ENCODE measurements at places on chromosomes 1 and 21.

DNA sequence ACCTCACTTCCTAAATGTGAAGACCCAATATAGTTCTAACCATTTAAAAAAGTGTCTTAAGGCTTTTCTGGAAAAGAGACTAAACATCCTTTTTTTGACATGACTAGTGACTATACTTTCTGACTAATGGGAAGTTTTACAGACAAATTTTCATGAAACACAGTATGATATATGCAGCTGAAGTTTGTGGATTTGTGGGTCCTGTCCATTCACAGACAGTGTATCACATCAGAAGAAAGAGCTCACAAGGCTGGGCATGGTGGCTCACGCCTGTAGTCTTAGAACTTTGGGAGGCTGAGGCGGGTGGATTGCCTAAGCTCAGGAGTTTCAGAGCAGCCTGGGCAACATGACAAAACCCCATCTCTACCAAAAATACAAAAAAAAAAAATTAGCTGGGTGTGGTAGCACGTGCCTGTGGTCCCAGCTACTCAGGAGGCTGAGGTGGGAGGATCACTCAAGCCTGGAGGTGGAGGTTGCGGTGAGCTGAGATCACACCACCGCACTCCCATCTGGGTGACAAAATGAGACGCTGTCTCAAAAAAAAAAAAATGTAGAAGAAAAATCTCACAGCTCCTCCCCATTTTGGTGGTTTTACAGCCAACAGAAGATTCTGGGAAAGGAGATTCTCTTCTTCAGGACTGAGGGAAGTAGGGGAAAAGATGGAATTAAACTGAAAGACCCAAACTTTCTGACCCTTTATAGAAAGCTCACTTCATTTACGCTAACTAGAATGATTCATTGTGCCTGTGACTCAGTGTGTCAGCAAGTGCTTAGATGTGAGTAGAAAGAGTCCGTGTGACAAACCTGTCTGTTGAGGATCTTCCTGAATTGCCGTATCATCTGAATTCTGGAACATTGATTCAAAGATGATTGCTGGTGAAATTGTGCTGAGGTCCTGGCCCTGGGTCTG, 15.2 kb upstream of the YRDC start:
- DNase-seq = no peak

DNA sequence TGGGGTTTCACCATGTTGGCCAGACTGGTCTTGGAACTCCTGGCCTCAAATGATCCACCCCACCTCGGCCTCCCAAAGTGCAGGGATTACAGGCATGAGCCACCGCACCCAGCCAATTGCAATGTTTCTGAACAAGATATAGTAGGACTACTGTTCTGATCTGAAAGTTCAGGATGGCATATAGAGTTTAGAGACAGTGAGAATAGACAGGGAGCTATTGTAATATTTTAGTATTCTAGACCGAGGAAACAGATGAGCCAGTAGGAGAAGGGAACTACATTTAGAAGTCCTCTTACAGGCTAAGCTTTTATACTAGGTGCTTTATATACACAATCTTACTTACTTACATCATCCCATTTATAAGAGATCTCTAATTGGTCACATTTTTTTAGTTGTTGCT, 33.1 kb downstream of the SOAT1 start:
- no peak for DNase-seq

DNA sequence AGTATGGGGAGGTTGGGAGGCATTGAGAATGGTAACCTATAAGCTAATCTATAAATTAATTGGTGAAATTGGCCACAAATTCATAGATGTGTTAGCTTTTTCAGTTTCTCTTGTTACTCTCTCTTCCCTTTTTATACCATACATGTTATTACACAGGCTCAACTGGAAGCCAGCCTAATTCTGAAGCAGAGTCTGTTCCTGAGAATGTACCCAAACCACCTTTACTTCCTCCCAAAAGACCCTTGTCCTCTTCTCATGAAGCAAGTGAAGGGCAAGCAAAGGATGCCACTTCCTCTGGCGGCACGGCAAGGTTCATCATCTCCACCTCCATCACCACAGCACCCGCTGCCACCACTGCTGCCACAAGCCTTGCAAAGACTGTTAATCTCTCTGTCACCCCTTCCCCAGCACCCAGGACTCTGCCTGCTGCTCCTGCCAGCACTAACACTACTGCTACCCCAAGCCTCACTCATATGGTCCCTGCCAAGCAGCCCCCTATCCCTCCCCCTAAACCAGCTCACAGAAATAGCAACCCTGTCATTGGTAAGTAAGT, 39.5 kb upstream of the RCC1 start:
- DNase-seq = no peak

GRCh38 chr1:89843273-89844130, 22.7 kb downstream of the LRRC8D start:
- DNase-seq = no peak

GRCh38 chr1:155946633-155947219, 5.3 kb downstream of the RXFP4 start:
- DNase-seq = no peak

DNA sequence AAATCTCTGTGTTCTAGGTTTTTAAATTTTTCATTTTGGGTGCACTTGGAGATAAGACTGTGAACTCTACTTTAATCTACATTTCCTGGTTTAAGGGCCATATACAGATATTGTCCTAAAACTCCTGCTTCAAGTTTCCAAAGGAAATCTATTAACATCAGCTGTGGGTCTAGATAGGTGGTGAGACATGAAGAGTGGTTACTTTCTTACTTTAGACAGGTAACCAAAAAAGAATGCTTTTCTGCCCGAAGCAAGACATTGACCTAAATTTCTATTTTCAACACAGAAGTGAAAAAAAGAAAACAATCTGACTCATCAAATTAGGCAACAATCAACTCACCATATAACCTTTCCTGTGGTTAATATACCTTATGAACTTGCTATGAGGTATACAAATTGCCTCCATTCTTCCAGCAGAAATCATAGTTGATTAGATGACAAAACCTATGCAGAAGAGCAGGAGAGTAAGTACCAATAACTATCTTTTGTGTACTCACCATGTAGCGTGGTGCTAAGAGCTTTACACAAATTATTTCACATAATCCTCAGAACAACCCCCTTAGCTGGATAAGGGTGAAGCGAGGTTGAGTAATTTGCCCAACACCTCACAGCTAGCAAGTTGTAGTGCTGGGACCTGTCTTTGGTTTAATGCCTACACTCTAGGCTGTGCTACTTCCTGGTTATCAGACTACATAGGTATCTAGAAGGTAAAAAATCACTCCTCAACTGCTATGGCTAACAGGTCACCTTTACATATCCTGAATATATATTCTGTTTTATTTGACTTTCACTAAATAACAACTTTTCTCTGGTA, 23.4 kb upstream of the PTPN14 start:
- no peak for DNase-seq
